ENCODE measurements at places on chromosomes 6 and 20.

DNA sequence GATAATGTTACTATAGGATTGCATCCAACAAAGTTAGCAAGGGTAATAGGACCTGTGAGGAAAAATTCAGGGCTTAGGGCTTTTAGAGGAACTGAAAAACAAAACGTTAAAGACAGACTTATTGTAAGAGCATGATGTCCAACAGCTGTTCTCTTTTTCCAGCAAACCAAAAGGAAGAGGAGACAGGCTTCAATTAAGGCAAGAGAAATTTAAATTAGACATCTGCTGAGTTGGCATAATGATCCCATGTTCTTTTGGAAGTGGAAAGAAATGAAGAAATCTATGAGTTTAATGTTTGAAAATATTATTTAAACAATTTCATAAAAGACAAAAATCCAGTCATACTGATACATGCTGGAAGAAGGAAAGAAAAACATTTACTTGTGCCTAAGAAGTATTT lies 95.7 kb upstream of the HMGCLL1 start:
- DNase-seq = no peak

DNA sequence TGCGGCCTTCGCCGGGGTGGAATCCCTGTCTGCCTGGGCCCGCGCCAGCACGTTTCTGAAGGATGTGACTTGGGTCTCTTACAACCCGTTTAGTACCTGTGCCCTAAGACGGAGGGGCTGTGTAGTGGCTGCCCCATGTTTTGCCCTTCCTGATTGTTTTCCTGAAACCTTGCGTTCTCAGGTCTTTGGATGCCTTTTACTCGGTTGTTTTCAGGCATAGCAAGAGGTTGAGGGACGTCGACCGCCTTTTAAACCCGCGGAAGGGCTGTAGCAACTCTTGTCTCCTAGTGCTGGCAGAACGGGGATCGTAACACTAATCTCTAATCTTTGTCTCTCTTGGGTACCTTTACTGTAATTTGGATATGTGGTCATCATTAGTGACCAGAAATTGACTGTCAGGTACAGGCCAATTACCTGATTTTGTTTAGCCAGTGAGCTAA lies 706 bp upstream of the NANP start:
- DNase-seq = no peak

GRCh38 chr6:149855040-149855654 lies 9.0 kb downstream of the LRP11 start:
- no peak for DNase-seq

DNA sequence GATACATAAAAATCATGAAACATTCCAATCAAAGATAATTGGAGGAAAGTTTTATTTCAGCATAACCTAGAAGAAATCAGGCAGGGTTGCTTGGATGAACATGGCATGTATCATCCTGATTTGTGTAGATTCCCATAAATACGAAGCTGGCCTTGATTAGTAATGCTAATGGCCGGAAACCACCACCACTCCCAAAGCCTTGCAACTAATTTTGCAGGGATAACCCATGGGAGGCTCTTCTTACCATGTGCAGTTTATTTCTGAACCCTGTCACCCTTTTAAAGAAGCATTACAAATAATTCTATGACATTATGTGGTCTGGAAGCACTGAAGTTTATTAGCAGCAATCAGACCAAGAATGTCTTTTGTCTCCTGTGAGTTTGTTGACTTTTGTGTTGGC lies 80.8 kb downstream of the AIG1 start:
- DNase-seq = no peak

- no peak for DNase-seq
Measured at GRCh38 chr6:1766654-1767053, 156.9 kb downstream of the FOXC1 start.
